ENCODE measurements at places on chromosomes 1 and 21.

DNA sequence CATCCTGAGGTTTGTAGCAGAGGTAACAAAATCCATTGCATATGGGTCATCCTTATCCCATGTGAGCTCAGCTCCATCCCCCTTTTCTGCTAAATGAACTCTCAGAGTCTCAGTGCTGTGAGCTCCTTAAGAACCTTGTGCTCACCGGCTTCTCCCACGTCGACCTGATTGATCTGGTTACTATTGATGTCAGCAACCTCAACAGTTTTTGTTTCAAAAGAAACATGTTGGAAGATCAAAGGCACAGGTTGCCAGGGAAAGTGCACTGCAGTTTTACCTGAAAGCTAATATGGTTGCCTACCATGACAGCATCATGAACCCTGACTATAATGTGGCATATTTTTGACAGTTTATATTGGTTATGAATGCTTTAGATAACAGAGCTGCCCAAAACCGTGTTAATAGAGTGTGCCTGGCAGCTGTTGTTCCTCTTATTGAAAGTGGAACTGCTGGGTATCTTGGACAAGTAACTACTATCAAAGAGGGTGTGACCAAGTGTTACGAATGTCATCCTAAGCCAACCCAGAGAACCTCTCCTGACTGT, 131.4 kb downstream of the HS2ST1 start:
- no peak for DNase-seq

- DNase-seq: no peak
Measured at GRCh38 chr1:67094191-67094590, 40.2 kb upstream of the SLC35D1 start.

DNA sequence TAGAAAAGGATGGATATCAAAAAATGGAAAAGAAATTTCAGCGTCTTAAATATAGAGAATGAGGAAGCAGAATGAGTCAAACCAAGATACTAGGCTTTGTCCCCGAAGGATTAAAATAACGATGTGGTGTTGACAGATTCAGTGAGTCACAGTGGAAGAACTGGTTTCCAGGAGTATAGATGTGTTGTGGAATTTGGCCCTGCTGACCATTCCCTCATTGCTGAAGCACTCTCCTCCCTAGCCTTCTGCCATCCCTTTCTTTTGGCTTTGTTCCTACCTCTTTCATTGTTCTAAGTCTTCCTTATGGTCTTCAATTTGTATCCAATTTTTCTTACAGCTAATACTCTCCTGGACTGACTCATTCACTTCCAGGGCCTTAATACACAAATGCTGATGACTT, 23.1 kb upstream of the USP25 start:
- DNase-seq: no peak

DNA sequence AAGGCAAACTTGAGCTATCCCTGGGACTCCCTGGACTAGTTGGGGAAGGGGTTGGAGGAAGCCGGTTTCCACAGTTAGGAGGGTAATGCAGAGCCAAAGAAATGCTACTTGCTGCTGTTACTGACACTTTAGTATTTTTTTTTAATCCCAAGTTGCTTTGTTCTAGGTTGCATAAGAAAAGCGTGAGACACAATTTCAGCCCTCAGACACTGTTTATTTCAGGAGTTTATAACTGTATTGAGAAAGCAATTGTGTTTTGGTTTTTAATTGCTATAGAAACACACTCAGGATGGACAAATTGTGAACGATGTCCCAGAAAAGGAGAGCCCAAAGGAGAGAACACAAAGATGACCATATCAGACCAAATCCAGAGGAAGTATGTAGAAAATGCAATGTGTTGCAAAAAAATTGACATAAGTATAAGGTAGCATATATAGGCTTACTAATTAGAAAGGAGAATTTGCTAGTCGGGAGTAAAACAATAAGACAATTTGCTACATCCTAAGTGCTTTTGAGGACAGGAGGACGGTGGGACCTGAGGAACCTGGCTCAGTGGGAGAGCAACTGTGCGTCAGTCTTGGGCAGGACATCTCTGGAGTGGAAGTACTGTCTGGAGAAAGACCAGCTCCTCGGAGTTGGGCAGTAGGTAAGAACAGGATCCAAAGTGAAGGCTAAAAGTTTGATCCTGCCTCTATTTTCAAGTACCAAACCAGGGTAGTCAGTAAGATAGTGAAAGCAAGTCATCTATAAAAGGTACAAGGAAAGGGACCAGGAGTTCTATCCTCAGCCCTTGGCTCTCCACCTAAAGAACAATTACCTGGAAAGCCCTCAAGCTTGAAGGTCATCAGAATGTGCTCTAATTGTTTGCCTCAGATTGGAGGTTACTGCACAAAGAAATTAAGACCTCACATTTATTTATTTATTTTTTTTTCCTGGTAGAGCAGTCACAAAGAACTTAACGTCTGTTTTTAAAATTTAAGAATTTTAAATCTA, 39.9 kb downstream of the DIPK1A start:
- no peak for DNase-seq

DNA sequence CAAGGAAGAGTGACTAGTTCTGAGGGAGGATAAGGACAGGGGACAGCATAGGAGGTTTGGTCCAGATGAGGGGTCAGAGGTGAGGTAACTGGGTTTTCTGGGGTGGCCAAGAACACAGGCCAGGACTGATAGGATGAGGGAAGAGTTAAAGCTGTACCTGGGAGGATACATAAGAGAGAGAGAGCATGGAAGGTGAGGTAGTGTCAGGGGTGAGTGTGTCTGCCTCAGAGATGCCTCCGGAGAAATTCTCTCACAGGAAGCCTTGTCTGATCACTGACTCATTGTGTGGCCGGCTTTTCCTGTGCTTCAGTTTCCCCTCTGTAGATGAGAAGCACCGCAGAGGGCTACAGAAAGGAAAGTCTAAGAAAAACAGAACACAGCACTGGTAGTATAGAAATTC, 40.2 kb downstream of the FASLG start:
- DNase-seq: no peak

DNA sequence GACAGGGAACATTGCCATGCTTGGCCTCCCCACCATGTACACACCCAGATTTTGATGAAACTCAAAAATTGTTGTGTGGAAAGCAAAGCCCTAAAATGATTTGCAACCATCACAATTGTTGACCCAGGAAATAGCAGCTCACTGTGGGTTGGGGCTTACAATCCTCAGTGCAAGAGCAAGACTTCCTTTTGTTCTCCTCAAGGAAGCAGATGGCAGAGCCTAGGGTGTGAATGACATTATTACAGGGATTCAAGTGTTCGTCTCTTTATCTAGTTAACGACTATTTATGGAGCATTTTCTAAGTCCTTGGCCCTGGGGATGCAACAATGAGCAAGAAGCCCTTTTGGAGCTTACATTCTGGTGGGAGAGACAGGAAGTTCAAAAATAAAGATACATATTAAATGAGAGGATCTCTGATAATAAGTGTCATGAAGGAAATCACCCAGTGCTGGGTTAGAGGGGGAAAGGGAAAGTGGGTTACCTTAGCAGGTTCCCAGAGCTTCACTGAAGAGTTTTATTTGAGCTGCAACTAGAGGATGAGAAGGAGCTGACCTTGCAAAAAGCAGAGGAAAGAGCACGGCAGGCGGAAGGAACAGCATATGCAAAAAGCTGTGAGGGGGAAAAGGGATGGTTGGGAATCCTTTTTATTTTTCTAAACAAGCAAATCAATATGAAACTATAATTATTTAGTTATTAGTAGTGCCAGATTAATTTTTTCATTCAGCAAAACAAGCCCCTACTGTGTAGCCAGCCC, 38.5 kb upstream of the ID3 start:
- DNase-seq: no peak

DNA sequence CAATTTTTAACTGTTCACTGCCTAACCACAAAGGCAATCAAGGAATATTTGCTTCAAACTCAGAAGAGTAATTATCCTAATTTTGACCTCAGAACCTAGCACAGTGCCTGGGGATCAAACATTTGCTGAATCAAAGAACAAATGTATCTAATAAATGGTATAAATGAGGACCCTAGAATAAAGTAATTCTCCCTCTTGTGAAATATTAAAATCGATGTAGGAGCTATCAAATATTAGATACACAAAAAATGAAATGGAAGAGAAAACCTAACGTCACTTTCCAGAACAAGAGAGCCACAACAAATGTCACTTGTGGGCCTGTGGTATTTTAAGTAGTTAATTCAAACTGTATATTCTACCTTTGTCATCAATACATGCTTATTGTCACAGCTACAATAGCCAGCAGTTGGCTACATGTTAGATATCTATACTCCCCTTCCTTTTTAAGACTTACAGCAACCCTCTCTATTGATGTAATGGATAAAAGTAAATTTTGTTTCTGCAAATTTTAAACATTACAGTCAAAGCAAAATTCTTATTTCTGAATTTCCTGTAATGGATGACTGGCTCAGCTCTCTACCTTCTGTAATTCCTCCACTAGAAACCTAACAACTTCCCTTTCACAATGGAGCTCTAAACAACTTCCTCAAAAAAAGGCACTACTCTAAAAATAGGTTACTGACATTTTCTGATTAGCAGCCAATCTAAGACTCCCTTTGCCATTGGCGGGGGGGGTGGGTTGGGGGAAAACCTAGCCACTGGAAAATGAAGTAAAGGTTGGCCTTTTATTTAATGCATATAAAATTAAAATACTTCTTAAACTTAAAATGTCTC, 37.6 kb downstream of the PUM1 start:
- no peak for DNase-seq

- no peak for DNase-seq
Measured at GRCh38 chr1:50157306-50157941, 48.7 kb downstream of the ELAVL4 start.

GRCh38 chr1:232655028-232655745, 25.3 kb upstream of the SIPA1L2 start:
- no peak for DNase-seq

GRCh38 chr1:28811766-28812668, at the start of gene OPRD1:
Gene OPRD1, plus strand, starts transcription at chr1:28812170. Its CDS starts 214 bp downstream, at chr1:28812384.
- no peak for DNase-seq

GRCh38 chr1:193733674-193734073, 547.3 kb upstream of the B3GALT2 start:
- no peak for DNase-seq

GRCh38 chr1:93591676-93592550, 89.7 kb downstream of the BCAR3 start:
- DNase-seq: no peak

GRCh38 chr1:41683681-41684500, 199.4 kb upstream of the EDN2 start:
- peak; percentile 79 for DNase-seq

- no peak for DNase-seq
Measured at GRCh38 chr1:154117642-154118041, 37.2 kb downstream of the NUP210L start.

DNA sequence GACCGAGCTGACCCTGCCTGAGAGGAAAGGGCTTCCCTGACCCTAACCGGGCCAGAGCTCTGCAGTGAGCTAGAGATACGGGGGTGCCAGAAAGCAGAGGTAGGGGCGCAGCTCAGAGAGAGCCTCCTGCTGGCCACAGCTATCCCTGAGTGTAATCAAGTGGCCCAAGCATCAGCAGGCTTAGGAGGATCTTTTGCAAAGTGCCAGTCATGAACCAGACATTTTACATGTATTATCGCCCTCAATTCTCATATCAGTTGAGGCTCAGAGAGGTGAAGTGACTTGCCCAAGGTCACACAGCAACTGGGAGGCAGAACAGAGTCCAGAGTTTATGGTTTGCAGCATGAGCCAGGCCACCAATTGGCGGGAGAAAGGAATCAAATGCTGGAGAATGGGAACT, 7.0 kb upstream of the ID3 start:
- no peak for DNase-seq

- no peak for DNase-seq
Measured at GRCh38 chr1:245600658-245601057, 445.9 kb downstream of the KIF26B start.

GRCh38 chr1:36223381-36223995, 755 bp upstream of the THRAP3 start:
- DNase-seq: peak; percentile 40

DNA sequence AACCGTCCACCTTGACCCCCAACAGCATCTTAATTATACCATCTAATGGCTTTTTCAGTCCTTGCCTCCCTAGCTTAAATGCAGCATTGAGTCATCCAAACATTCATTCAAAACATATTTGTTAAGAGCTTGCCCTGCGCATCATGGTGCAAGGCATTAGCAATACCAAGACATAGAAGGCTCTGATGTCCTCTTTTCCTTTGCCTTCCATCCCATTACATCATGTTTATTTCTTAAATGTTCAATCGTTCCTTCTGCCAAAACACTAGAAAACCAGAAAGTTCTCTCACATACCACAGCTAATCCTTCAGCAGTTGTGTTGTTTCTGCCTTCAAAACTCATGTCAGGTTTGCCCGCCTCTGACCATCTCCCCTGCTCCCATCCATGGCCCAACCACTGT, 29.8 kb upstream of the VTCN1 start:
- no peak for DNase-seq

GRCh38 chr1:39086865-39087409, 60.8 kb downstream of the NDUFS5 start:
- DNase-seq: no peak

- DNase-seq: no peak
Measured at GRCh38 chr1:197622371-197622770, 152.9 kb downstream of the DENND1B start.

GRCh38 chr21:27101523-27101922, 134.6 kb upstream of the ADAMTS5 start:
- no peak for DNase-seq

GRCh38 chr1:214603819-214604252, 841 bp downstream of the CENPF start:
- no peak for DNase-seq

- DNase-seq: no peak
Measured at GRCh38 chr1:183032122-183032921, 9.1 kb downstream of the LAMC1 start.

DNA sequence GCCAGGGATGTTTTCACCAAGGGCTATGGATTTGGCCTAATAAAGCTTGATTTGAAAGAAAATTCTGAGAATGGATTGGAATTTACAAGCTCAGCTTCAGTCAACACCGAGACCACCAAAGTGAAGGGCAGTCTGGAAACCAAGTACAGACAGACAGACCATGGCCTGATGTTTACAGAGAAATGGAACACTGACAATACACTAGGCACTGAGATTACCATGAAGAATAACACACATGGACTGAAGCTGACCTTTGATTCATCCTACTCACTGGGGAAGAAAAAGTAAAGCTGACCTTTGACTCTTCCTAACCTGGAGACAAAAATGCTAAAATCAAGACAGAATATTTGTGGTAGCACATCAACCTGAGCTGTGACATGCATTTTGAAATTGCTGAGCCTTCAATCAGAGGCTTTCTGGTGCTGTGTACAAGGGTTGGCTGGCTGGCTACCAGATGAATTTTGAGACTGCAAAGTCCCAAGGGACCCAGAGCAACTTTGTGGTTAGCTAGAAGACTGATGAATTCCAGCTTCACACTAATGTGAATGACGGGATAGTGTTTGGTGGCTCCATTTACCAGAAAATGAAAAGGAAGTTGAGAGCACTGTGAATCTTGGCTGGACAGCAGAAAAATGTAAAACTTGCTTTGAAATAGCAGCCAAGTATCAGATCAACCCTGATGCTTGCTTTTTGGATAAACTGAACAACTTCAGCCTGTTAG, 190.4 kb upstream of the KCTD3 start:
- DNase-seq: no peak
